ENCODE measurements at places on chromosomes 6 and 20.
A peak's percentile ranks its signal among the peaks of the same experiment; 100 is the strongest.

GRCh38 chr6:15246217-15246665 lies 372 bp downstream of the JARID2 start:
- H3K4me3 ChIP-seq = peak overlapping the region; percentile 90
- H3K27me3 ChIP-seq = no peaks in the 10 kb centered on the region
- DNase-seq = no peak
- H3K4me1 ChIP-seq = peaks cover 23% of the 10 kb centered on the region
- no peaks in the 10 kb centered on the region for H3K36me3 ChIP-seq
- H3K27ac ChIP-seq = peak overlapping the region; percentile 99

GRCh38 chr6:115759051-115759450 lies 301.6 kb downstream of the FRK start:
- H3K4me1 ChIP-seq = no peaks in the 10 kb centered on the region
- H3K27me3 ChIP-seq = no peaks in the 10 kb centered on the region
- DNase-seq = no peak
- no peaks in the 10 kb centered on the region for H3K36me3 ChIP-seq
- no peak overlapping the region for H3K4me3 ChIP-seq

GRCh38 chr6:10082385-10082784 lies 332.5 kb downstream of the TFAP2A start:
- no peak overlapping the region for H3K4me3 ChIP-seq
- no peaks in the 10 kb centered on the region for H3K36me3 ChIP-seq
- no peak for DNase-seq

DNA sequence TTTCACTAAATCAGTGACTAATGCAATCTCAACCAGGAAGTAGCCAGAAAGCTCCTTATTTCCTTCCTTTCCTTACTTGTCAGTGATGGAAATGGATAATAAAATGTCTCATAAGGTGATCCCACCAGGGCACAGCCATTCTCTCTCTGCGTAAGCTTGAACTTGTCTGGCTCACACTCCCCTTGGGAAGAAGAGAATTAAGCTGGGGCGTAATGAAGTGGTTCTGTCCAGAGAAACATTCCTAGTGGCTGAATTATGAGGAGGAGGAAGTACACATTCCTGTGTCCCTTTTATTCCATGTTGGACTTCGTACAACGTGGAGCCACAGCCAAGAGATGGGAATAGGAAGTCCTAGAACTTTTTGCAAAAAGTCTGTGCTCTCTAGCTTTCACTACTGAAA lies 93.7 kb downstream of the MTHFD1L start:
- no peaks in the 10 kb centered on the region for H3K36me3 ChIP-seq
- no peak overlapping the region for H3K27ac ChIP-seq
- H3K4me1 ChIP-seq = no peaks in the 10 kb centered on the region
- H3K4me3 ChIP-seq = no peak overlapping the region

DNA sequence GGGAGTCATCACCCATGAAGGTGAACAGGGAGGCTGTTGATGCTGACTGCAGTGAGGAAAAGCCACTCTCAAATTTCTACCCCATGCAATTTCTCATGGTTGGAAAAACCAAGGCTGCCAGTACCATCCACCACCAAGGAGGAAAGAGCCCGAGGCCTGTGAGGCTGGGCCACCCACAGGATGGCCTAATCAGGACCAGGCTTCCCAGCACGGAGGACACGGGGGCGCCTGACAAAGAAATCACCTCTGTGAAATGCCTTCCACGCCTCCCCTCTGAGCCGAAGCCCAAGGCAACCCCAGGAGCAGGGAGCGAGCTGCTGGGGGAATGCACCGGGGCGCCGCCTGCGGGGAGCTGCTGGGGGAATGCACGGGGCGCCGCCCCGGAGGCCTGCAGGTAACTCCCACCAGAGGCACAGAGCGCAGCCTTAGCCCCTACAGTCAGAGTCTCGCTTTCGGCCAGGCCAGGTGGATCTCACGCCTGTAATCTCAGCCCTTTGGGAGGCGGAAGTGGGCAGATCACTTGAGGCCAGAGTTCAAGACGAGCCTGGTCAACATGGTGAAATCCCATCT lies 26.9 kb downstream of the FOXF2 start:
- H3K4me1 ChIP-seq = no peaks in the 10 kb centered on the region
- H3K4me3 ChIP-seq = no peak overlapping the region
- DNase-seq = no peak
- H3K36me3 ChIP-seq = no peaks in the 10 kb centered on the region

DNA sequence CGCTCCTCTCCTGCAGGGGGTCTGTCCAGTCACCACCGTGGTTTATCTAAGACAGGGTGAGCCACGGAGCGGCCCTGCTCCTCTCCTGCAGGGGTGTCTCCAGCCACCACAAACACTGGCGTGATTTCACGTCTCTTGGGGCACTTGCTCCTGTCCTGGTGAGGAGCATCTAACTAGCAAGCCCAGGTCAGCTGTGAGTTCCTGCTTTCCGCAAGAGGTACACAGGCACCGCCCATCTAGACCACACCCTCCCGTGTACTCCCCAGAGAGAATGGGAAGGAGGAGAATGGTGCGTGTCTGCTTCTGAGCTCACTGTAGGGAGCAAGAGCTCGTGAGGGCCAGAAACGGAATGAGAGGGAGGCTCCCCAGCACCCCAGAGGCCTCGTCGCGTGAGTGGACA lies 40.7 kb downstream of the DACT2 start:
- H3K27ac ChIP-seq = no peak overlapping the region
- no peak overlapping the region for H3K4me3 ChIP-seq
- DNase-seq = no peak
- no peaks in the 10 kb centered on the region for H3K4me1 ChIP-seq
- no peaks in the 10 kb centered on the region for H3K36me3 ChIP-seq

DNA sequence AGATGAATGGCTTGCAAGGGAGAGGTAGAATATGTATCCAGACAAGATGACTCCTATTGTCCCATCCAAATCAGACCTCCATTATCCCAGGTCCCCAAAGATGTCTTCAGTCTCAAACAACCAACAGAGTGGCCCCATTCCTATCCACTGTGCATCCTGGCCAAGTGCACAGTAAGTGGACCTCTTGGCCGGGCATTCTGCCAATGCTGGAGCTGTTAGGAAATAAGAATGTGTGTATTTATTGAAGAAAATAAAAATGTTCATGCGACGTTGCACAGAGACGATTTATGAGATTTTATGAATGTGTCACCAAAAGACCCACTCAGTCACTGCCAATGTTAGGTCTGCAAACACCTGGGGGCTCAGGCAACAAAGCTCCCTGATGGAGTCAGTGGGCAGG lies 196.0 kb downstream of the MAFB start:
- no peaks in the 10 kb centered on the region for H3K27me3 ChIP-seq
- no peak for DNase-seq
- H3K27ac ChIP-seq = no peak overlapping the region

- H3K27ac ChIP-seq = no peak overlapping the region
- no peaks in the 10 kb centered on the region for H3K27me3 ChIP-seq
- H3K4me1 ChIP-seq = no peaks in the 10 kb centered on the region
- no peaks in the 10 kb centered on the region for H3K36me3 ChIP-seq
- no peak for DNase-seq
Observed at GRCh38 chr20:60820918-60821317, 431.1 kb upstream of the CDH4 start.

- no peaks in the 10 kb centered on the region for H3K27me3 ChIP-seq
- H3K27ac ChIP-seq = no peak overlapping the region
- no peak overlapping the region for H3K4me3 ChIP-seq
- no peak for DNase-seq
- no peaks in the 10 kb centered on the region for H3K36me3 ChIP-seq
- H3K4me1 ChIP-seq = no peaks in the 10 kb centered on the region
Observed at GRCh38 chr20:7180256-7181045, 413.0 kb downstream of the BMP2 start.

DNA sequence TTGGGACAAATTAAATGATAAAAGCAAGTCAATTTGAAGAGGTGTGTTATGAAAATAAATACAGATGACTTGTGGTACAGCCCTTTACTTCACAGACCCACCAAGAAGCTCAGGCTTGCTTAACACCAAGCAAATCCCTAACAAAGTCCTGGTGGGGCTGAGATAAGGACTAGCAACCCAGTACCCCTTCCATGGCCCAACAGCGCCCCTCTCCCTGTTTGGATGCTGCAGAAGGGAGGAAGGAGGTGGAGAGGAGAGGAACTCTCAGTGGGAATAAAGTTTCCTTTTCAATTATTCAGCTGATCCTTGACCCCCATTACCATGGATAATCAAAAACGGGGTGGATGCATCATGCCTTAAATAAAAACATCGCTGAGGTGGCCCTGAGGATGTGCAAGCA lies 4.5 kb upstream of the ZNF831 start:
- no peak overlapping the region for H3K4me3 ChIP-seq
- H3K27me3 ChIP-seq = peaks cover 13% of the 10 kb centered on the region
- DNase-seq = no peak
- no peaks in the 10 kb centered on the region for H3K36me3 ChIP-seq
- peaks cover 2% of the 10 kb centered on the region for H3K4me1 ChIP-seq

GRCh38 chr6:67898875-67899274 lies 736.2 kb upstream of the ADGRB3 start:
- no peaks in the 10 kb centered on the region for H3K4me1 ChIP-seq
- no peak overlapping the region for H3K27ac ChIP-seq
- no peaks in the 10 kb centered on the region for H3K27me3 ChIP-seq
- no peak overlapping the region for H3K4me3 ChIP-seq

DNA sequence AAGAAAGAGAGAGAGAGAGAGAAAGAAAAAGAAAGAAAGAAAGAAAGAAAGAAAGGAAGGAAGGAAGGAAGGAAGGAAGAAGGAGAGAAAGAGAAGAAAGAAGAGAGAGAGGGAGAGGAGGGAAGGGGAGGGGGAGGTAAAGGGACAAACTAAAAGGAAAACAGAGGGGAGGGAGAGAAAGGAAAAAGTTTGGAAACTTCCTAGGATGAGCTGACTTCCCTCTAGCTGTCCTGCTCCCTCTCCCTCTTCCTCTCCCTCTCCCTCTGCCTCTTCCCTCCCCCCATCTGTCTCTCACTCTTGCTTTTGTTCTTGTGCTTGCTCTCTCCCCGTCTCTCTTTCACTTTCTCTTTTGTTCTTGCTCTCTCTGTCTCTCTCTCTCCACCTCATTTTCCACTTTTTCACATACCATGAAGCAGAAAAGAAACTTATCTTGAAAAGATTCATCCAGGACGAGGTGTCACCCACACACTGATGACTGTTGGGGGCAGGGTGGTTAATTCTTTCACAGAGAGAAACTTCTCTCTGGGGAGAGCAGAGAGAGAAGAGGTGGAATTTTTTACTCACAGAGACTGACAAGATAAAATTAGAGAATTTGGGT lies 56.4 kb upstream of the DUSP22 start:
- H3K36me3 ChIP-seq = no peaks in the 10 kb centered on the region
- peak overlapping the region; percentile 50 for H3K4me3 ChIP-seq
- DNase-seq = no peak
- H3K27ac ChIP-seq = peak overlapping the region; percentile 53
- H3K27me3 ChIP-seq = no peaks in the 10 kb centered on the region

- H3K4me1 ChIP-seq = no peaks in the 10 kb centered on the region
- no peaks in the 10 kb centered on the region for H3K36me3 ChIP-seq
- no peaks in the 10 kb centered on the region for H3K27me3 ChIP-seq
- no peak for DNase-seq
- H3K27ac ChIP-seq = no peak overlapping the region
Observed at GRCh38 chr6:146819596-146820320, 221.0 kb downstream of the ADGB start.

DNA sequence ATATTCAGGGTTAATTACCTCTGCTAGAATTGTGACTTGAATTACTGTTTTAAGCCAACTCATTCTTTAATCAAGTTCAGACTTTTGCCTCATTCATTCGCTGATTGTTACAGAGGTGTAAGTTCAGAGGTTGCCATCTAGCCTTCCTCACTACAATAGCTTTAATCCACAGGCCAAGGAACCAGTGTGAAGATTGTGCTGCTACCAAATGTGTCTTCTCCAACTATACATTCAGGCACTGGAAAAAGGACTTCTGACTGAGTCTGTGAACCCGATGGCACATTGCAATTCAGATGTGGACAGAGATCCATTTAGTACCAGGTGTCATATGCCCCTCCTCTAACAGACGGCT lies 111.2 kb upstream of the ADGRF1 start:
- DNase-seq = no peak
- no peak overlapping the region for H3K4me3 ChIP-seq
- H3K4me1 ChIP-seq = no peaks in the 10 kb centered on the region
- no peaks in the 10 kb centered on the region for H3K27me3 ChIP-seq
- H3K36me3 ChIP-seq = no peaks in the 10 kb centered on the region
- H3K27ac ChIP-seq = no peak overlapping the region

DNA sequence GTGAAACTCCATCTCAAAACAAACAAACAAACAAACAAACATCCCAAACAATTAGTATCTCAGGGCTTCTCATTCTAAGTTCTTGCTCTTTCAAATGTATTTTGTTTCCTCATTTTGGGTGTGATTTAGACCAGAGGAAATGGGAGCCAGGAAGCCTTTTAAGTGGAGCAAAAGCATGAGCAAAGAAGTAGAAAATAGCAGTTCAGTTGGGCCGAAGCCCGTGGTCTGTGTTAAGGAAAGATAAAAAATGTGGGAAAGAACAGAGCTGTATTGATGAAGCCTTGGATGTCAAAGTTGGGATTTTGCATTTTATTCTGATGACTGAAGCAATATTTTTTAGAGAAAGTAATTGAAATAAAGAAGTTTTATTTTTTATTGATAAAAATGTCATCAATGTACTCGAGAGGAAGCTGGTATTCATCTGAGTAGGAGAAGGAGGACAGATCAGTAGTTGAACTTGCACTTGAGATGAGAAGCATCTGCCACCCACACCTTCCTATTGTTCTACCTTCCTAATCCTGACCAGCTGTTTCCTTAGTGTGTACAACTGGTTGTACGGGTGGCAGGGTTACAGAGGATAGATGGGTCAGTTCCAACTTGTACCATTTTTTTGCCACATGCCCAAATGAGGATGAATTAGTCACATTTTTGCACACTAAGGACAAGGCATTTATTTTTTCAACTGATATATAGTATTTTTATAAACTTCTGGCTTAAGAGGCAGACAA lies 56.1 kb downstream of the KIAA0408 start:
- DNase-seq = no peak
- peaks cover 12% of the 10 kb centered on the region for H3K4me1 ChIP-seq
- no peak overlapping the region for H3K27ac ChIP-seq
- H3K36me3 ChIP-seq = no peaks in the 10 kb centered on the region
- H3K27me3 ChIP-seq = no peaks in the 10 kb centered on the region

GRCh38 chr6:30741789-30742315 lies 635 bp downstream of the FLOT1 start:
- peak overlapping the region; percentile 97 for H3K27ac ChIP-seq
- no peak for DNase-seq
- H3K27me3 ChIP-seq = no peaks in the 10 kb centered on the region

- DNase-seq = no peak
- no peak overlapping the region for H3K27ac ChIP-seq
- H3K4me1 ChIP-seq = no peaks in the 10 kb centered on the region
- no peaks in the 10 kb centered on the region for H3K27me3 ChIP-seq
- no peaks in the 10 kb centered on the region for H3K36me3 ChIP-seq
Observed at GRCh38 chr6:163823577-163823976, 409.1 kb downstream of the QKI start.

DNA sequence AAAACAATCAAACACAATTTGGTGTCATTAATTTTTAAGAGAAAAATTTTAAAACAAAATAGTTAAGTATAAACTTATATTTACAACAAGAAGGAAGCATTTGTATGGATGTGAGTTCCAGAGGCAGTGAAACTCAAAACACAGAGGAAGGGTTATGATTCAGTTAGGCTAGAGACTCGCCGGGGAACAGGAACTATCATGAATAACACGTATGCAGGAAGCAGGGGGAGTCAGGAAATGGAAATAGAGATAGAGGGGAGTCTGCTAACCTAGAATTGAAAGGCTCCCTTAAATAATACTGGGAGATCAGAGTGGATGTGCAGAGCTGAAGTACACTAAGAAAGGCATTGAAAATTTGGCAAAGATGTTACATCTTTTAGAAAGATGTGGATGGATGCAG lies 14.2 kb upstream of the HLA-DRB1 start:
- H3K4me1 ChIP-seq = no peaks in the 10 kb centered on the region
- H3K27ac ChIP-seq = no peak overlapping the region
- DNase-seq = no peak
- H3K4me3 ChIP-seq = no peak overlapping the region
- no peaks in the 10 kb centered on the region for H3K27me3 ChIP-seq
- no peaks in the 10 kb centered on the region for H3K36me3 ChIP-seq
